Stimulated activated CD4-positive, alpha-beta T cell treated with anti-CD3 and anti-CD28 coated beads, Interleukin-1b, Interleukin-23, amount 100 ng/mL, for 1 hour (primary cell): ENCODE measurements at places on chromosomes 12 and 14.

GRCh38 chr12:14157088-14157747, 175.8 kb upstream of the GRIN2B start:
- DNase-seq = no peak

DNA sequence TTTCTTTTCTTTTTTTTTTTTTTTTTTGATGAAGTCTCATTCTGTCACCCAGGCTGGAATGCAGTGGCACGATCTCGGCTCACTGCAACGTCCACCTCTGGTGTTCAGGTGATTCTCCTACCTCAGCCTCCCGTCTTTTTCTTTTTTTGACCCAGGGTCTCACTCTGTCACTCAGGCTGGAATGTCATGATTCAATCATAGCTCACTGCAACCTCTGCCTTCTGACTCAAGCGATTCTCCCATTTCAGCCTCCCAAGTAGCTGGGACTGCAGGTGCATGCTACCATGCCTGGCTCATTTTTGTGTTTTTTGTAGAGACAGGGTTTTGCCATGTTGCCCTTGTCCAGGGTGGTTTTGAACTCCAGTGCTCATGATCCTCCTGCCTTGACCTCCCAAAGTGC, 12.0 kb downstream of the FUT8 start:
- DNase-seq = no peak

DNA sequence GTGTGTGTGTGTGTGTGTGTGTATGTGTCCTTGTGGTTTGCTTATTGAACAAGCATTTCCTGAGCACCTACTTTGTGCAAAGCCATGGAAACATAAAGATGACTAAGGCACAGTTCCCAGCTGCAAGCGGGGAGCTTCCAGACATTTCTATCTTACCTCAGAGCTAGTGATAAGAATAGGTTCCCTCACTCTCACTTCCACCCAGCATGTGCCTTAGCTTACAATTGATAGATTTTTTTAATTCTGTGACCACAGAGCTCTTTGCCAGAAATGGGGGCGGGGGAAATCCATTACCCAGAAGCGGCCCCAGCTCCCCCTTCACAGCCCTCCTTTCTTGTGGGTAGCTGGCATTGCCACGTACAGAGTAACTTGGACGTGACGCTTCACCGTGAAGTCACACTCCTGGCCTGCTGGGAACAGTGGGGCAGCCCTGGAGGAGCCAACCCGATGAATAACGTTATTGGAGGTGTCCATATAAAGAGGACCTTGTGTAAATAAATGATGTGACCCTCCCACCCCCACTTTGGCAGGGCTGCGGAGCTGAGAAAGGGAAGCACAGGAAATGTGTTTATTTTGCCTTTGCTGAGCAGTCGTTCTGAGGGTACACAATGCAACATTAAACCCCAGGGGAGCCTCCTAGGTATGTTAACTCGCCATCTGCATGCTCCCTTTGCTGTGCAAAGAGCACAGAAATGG, 238.9 kb downstream of the CHST11 start:
- DNase-seq = peak; percentile 59

DNA sequence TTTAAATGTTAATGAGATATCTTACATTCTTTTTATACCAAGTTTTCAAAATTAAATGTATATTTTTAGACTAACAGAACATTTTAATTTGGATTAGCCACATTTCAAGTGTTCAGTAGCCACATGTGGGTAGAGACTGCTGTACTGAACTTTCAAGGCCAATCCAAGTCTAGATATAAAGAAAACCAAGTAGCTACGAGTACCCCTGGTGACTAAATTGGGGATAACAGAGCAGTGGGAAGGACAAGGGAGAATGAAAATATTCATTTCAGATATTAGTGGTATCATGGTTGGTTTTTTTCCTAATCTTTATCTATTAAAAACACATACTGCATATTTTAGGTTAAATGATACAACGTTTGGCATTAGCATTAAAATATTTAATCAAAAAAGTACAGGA, 69.4 kb upstream of the RHOJ start:
- no peak for DNase-seq

- no peak for DNase-seq
Observed at GRCh38 chr12:11810206-11810545, 160.7 kb downstream of the ETV6 start.

- no peak for DNase-seq
Observed at GRCh38 chr12:77387214-77387613, 321.8 kb upstream of the E2F7 start.

- no peak for DNase-seq
Observed at GRCh38 chr12:115975411-115975810, 302.1 kb downstream of the MED13L start.

- no peak for DNase-seq
Observed at GRCh38 chr12:67751381-67751928, 102.9 kb downstream of the DYRK2 start.
